ENCODE measurements at places on chromosomes 7 and 10.
A peak's percentile ranks its signal among the peaks of the same experiment; 100 is the strongest.

- no peak for DNase-seq
Observed at GRCh38 chr10:119292968-119293760, 85.8 kb downstream of the GRK5 start.

- DNase-seq: peak; percentile 42
Observed at GRCh38 chr7:151566897-151567320, 47.2 kb upstream of the RHEB start.

GRCh38 chr7:110534241-110534931 lies 556.5 kb upstream of the LRRN3 start:
- no peak for DNase-seq

GRCh38 chr7:102856036-102856435 lies 56.8 kb upstream of the LRRC17 start:
- DNase-seq: no peak

GRCh38 chr10:123135415-123136141 lies at the start of gene HMX3:
TSS of gene HMX3 (plus strand) at chr10:123135970. CDS start at chr10:123136051, 81 bp downstream.
- no peak for DNase-seq
